ENCODE measurements at places on chromosomes 7 and 10.

- DNase-seq = no peak
Measured at GRCh38 chr7:128918016-128918665, 7.6 kb upstream of the KCP start.

GRCh38 chr10:18319628-18320027 lies 179.4 kb downstream of the CACNB2 start:
- DNase-seq = no peak

- DNase-seq = no peak
Measured at GRCh38 chr7:35604595-35604994, 90.3 kb downstream of the HERPUD2 start.

GRCh38 chr10:117462424-117462792 lies 80.1 kb upstream of the EMX2 start:
- no peak for DNase-seq

- no peak for DNase-seq
Measured at GRCh38 chr7:82435769-82436168, 7.8 kb downstream of the CACNA2D1 start.

- DNase-seq = no peak
Measured at GRCh38 chr10:78924319-78925003, 144.3 kb upstream of the ZMIZ1 start.

DNA sequence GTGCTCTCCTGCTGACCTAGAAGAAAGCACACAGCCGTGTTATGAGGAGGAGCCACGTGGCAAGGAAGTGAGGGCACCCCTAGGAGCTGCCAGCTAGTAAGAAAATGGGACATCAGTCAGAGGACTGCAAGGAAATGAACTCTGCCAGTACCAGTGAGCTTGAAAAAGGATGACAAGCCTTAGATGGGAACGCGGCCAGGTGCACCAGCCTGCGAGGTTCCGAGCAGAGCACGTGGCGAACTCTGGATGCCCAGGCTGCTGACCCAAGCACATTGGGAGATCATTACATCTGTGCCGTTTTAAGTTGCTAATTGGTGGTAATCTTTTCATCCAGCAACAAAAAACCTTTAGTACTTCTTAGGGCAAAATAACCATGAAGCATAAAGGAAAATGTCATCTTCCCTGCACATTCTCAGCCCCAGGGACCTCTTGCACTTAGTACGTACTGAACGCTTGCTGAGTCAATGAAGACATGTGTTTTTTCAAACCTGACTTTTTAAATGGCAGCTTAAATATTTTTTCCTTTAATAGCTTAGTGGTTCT lies 69.4 kb downstream of the AMZ1 start:
- DNase-seq = no peak

DNA sequence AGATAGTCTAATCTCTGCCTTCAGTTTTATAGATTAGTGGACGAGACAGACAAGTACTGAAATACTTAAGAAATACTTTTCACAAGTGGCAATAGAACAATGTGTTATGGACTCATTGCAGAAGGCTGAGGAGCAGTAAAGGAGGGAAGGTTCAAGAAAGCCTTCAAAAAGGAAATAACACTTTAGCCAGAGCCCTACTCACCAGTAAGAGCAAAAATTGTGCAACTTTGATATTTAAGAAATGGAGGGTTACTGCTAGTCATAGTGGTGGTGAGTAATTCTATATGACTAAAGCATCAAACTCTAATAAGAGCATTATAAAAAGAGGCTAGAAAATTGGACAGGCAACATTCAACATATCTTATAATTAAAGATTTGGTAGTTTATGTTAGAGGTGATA lies 28.8 kb downstream of the PTPN12 start:
- DNase-seq = no peak

DNA sequence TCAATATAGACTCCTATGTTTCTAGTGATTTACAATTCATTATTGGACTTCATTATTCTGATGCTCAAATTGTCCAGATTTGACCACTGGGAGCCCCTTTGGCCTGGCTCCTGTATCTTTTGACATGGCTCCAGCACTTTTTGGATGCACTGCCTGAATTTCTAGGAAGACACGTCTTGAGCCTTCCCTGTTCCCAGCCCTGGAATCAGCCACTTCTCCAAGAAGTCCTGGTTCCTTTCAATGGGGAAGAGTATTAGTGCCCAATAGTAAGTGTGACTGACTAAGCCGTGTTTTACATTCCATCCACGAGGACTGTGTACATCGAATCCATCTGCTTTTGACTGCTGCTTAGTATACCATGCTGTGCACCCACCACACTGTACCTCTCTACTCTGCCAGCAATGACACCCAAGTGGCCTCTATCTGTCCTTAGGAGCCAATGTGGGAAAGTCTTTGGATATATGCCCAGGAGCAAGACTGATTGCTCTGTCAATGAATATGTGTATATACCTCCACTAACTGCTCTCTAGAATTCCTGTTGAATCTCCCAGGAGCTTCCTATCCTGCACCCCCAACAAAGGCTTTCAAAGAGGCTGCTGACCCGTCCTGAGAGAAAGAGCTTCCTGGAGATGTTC lies 23.2 kb upstream of the NPFFR1 start:
- no peak for DNase-seq

DNA sequence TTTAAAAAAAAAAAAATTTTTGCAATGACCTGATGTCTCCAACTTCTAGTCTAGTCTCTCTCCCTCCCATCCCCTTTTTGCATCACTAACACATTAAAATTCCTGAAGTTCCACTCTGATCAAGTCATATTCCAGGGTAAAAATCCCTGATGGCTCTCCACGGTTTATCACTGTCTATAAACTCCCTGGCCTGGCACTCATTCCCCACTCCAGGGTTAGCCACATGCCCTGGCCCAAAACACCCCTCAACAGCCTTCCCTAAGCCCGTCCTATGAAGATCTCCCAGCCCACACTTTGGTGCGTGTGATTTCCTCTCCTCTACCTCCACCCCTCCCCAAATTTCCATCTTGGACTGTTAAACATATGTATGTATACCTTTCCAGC lies 125.4 kb downstream of the JAZF1 start:
- no peak for DNase-seq

DNA sequence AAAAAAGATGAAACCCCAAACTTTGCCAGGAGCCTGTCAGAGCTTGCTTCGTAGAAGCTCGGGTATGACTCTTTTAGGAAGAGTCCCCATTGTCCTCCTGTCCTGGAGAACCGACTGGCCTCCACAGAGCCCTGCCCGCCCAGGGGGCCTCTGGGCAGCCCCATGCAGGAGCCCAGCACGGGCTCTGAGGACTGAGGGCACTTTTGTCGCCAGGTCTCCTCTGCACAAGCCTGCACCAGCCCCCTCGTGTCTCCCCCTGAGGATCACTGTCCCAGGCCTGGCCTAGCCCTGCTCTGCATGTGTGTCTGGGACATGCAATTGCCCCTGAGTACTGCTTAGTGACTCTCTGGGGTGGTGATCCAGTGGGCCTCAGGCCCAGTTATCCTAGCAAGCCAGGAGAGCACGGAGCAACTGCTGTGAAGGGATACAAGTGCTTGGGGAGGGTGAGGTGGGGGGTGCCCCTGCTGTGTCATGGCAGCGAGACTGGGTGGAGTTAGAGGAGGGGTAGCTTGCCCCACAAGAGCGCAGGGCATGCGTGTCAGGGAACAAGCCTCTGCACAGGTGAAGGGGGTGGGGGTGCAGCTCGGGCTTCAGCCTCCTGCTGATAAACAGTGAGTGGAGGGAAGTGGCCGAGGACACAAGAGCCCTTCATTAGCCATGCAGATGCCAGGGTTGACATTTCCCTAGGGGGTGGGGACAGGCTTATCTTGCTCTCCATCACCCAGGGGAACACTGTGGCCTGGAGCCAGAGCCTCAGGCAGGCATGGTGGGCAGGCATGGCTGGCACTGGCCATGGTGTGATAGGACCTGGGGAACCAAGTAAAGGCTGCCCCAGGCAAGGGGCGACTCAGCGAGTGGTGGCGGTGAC lies 143.4 kb downstream of the C10orf105 start:
- no peak for DNase-seq

DNA sequence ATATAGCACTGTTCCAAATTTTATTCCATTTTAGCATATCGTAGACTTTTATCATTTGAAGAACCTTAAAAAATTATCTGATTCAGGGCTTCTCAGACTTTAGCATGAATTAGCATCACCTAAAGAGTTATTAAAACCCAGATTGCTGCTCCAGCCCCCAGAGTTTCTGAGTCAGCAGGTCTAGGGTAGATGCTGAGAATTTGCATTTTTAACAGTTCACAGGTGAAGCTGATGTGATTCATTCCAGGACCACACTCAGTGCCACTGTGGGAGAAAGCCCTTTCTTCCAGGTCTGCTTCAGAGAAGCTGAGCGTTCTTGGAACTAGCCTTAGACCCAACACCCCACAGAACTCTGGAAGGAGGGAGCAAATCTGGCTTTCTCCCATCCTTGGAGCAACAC lies 174.1 kb upstream of the YAE1 start:
- no peak for DNase-seq

- DNase-seq = no peak
Measured at GRCh38 chr7:91326516-91327199, 62.4 kb downstream of the FZD1 start.

DNA sequence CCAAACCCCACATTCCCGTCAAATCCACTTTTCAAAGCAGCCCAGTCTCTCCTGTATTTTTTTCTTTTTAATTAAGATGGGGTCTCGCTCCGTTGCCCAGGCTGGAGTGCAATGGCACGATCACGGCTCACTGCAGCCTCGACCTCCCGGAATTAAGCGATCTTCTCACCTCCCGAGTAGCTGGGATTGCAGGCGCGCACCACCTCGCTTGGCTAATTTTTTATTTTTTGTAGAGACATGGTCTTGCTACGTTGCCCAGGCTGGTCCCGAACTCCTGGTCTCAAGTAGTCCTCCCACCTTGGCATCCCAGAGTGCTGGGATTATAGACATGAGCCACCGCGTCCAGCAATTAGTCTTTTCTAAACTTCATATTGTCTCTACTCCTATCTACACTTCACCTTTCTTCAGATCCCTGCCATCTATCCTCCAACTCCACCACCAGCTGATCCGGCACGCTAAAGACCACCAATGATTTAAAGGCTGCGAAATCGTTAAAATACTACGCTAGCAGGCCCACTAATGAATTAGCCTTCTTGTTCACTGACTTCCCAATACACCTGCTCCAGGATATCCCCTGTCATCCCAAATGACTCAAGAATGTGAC lies 525 bp upstream of the CHUK start:
- DNase-seq = no peak

GRCh38 chr7:156895024-156895780 lies 2.2 kb upstream of the LMBR1 start:
- no peak for DNase-seq

- no peak for DNase-seq
Measured at GRCh38 chr7:68542831-68543230, 1055.4 kb upstream of the AUTS2 start.

DNA sequence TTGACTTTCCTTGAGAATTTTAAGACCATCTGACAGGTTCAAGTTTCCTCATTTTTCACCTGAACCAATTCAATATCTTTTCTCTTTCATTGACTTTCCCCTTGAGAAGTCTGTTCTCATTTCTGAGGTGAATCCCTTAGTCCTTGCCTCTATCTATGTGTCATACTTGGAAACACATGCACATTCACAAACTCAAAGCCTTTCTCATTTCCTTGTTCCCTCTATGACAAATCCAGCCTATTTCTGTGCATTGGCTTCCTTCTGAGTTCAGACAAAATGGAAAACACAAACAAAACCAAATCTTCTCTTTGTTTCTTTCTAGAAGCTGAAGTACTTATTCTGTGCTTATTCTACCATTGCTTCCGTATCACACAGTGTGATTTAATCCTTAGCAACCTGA lies 13.8 kb downstream of the PTTG1IP2 start:
- no peak for DNase-seq

GRCh38 chr7:87413951-87414793 lies 61.3 kb downstream of the ABCB4 start:
- DNase-seq = no peak

DNA sequence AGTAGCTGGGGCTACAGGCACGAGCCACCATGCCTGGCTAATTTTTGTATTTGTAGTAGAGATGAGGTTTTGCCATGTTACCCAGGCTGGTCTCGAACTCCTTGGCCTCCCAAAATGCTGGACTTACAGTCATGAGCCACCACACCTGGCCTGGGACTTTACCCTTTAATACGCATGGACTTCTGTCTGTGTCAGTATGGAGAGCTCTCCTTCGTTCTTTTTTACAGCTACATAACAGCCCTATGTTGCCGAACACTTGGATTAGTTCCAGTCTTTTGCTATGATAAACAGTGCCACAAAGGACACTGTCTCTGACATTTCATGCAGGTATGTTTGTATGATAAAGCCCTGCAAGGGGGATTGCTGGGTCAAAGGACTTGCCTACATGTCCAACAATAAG lies 10.9 kb upstream of the OAT start:
- no peak for DNase-seq

GRCh38 chr10:119653209-119653608 lies 2.0 kb downstream of the BAG3 start:
- DNase-seq = no peak

- no peak for DNase-seq
Measured at GRCh38 chr7:29381206-29382094, 182.2 kb upstream of the PRR15 start.

DNA sequence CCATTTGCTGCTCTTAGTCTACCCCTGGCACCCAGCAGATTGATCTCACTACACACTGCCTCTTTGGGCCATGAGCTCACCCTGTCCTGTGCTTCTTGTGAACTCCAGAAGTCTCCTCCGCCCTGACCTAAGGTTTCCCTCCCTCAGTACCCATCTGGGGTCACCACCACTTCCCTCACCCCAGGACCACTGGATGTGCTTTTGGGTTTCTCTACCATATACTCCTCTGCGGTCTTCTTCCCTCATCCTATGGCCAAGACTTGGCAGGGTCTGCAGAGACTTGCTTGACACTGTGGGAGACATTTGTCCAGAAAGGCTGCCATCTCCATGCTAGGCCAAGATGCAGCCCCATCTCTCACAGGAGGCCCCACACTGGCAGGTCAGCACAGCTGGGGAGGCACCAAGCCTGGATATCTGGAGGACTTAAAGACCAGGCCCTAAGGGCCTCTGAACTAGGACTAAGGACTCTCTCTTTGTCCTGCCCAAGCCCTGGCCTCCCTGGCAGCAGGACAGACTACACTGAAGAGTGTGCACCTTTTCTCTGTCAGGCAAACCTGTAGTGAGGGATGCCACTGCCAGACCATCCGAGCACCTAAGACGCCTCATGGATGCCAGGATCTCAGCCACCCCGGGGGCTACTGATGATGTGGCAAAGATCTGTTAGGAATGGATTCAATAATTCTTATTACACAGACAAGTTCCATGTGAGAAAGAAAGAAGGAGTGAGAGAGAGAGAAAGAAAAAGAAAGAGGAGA lies 134.6 kb downstream of the ZNF467 start:
- no peak for DNase-seq

DNA sequence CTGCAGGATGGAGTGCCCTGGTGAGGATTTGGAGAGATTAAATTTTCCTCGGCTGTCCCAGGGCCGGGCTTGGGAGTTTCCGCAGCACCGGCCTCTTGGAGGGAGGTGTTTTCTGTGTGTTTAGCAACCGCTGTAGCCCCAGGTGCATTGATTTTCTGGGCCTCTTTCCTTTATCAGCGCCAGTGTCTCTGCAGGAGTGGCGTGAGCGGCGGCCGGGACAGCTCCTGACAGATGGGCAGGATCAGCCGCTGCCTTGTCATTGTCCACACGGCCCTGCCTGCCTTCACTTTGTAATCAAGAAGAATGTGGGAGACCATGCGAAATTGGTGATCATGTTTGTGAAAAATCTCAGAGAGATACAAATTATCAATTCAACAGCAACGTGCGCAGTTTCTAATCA lies 32.4 kb downstream of the NKX6-2 start:
- DNase-seq = no peak

GRCh38 chr7:47093320-47094234 lies 488.3 kb downstream of the TNS3 start:
- no peak for DNase-seq

GRCh38 chr10:112235920-112236319 lies 47.3 kb upstream of the TECTB start:
- DNase-seq = no peak
